ENCODE measurements at places on chromosomes 1 and 21.

- H3K4me3 ChIP-seq: no peak overlapping the region
- no peak for DNase-seq
- peaks cover 23% of the 10 kb centered on the region for H3K4me1 ChIP-seq
- H3K36me3 ChIP-seq: no peaks in the 10 kb centered on the region
- H3K27me3 ChIP-seq: no peaks in the 10 kb centered on the region
- H3K27ac ChIP-seq: peak overlapping the region; percentile 74
Observed at GRCh38 chr1:228292609-228292911, 84.7 kb downstream of the OBSCN start.

GRCh38 chr21:42724226-42724920 lies 71.0 kb downstream of the PDE9A start:
- no peak overlapping the region for H3K4me3 ChIP-seq
- H3K36me3 ChIP-seq: peaks cover 1% of the 10 kb centered on the region
- no peak for DNase-seq
- H3K27ac ChIP-seq: no peak overlapping the region
- peaks cover 69% of the 10 kb centered on the region for H3K27me3 ChIP-seq
- H3K4me1 ChIP-seq: no peaks in the 10 kb centered on the region

DNA sequence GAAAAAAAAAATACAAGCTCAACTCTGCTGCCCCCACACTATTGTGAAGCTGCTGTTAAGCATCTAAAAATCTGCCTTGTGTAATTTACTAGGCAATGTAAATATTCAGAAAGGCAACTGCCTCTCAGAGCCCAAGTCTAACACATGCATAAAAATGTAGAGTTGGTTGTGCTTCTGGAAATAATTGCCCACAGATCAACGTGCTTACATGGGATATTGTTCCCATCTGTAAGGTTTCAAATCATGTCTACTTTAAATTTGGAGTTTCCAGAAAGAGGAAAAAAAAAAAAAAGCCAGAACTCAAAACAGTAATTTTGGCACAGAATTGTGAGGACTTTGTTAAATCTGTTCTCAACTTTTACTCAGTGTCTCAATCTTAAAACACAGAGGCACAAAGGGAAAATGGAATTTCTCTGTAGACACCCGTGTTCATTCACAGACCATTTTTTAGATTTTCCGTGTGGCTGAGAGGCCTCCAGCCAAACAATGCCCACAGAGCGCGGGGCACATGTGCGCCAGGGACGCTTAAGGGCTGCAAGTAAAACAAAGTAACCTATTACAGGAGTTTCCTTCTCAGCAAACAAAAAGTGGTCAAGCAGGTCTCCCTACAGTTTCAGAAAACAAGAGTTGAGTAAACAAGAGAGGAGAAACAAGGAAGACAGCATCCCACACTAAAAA lies 115.5 kb downstream of the RERE start:
- DNase-seq: no peak
- H3K36me3 ChIP-seq: peaks cover 6% of the 10 kb centered on the region
- H3K27ac ChIP-seq: no peak overlapping the region
- H3K4me1 ChIP-seq: peaks cover 33% of the 10 kb centered on the region
- H3K4me3 ChIP-seq: peak overlapping the region; percentile 84

DNA sequence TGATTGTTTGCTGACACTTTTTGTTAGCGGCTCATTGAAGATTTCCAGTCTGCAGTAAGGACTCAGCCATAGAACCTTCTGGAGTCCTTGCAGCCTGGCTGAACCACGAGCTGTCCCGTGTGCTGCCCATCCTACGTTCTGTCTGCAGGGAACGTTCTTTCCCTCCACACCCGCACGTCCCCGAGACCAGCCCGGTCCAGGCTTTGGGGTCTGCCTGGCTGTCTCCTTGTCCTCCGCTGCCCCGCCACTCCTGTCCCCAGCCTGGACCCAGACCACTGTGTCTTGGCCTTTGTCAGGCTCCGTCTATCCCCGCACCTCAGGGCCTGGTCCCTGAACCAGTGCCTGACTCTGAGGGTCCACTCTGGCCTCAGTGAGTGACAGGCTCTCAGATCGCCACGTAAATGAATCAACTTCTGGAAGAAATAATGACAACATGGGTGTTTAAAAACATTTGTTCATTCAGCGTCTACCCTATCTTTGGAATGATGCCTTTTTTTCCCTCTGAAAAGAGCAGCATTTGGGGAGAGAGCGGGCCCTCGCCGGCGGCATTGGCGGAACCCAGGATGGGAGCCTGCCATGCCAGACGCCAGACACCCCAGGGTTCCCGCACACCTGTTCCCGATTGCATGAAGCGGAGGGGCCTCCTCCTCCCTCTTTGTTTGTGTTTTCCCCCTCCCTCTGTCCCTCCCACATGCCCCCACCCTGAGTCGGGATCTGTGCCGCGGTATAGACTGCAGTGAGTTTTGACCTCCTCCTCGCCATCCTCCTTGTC lies 43.9 kb upstream of the C1orf174 start:
- H3K4me1 ChIP-seq: no peaks in the 10 kb centered on the region
- H3K36me3 ChIP-seq: peaks cover 3% of the 10 kb centered on the region
- H3K27ac ChIP-seq: no peak overlapping the region
- no peak for DNase-seq

DNA sequence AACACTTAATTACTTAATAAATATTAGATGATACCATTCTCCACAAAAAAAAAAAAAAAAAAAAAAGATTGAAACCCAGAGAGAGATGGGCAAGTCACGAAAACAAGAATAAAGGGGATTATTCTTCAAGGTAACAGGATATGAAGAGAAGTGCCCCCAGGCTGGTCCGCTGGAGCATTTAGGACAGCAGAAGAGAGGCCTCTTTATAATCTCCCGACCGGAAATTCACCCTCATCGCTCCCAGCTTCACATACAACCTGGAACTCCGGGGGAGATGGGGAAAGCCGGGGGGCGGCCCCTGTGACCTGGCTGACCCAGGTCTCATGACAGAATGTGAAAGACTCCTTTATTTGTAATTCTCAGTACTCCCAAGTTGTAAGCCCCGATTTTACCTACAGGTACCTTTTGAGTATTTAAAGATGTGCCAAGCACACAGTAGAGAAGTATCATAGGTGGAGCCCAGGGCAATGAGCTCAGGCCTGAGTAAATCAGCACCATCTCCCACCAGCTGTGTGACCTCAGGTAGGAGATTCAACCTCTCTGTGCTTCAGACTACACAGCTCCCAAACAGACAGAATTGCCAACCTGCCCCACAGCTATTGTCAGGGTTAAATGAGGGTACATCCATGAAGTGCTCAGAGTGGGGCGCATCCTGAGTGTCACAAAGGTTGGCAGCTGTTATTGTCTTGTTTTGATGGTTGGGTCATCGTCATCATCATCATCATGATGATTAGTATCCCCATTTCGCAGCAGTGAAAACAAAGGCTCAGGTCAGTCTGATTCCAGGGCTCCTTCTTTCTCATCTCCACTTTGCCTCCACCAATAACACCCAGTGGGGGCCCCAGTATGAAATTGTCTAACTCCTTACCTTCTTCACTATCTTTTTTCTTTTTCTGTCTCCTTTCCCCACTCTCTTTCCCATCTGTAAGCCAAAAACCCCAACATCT lies 148.4 kb downstream of the PSMG1 start:
- H3K4me1 ChIP-seq: no peaks in the 10 kb centered on the region
- H3K27ac ChIP-seq: no peak overlapping the region
- H3K36me3 ChIP-seq: no peaks in the 10 kb centered on the region

- no peaks in the 10 kb centered on the region for H3K36me3 ChIP-seq
- no peak overlapping the region for H3K27ac ChIP-seq
- H3K27me3 ChIP-seq: no peaks in the 10 kb centered on the region
- no peak overlapping the region for H3K4me3 ChIP-seq
- DNase-seq: no peak
Observed at GRCh38 chr1:2375246-2375922, 16.0 kb downstream of the MORN1 start.

- no peaks in the 10 kb centered on the region for H3K36me3 ChIP-seq
- no peak overlapping the region for H3K4me3 ChIP-seq
- H3K27me3 ChIP-seq: no peaks in the 10 kb centered on the region
Observed at GRCh38 chr21:20652846-20653245, 345.4 kb upstream of the NCAM2 start.

- peaks cover 27% of the 10 kb centered on the region for H3K36me3 ChIP-seq
- no peak for DNase-seq
- peak overlapping the region; percentile 79 for H3K4me3 ChIP-seq
Observed at GRCh38 chr1:1309251-1310108, 1.1 kb downstream of the PUSL1 start.

DNA sequence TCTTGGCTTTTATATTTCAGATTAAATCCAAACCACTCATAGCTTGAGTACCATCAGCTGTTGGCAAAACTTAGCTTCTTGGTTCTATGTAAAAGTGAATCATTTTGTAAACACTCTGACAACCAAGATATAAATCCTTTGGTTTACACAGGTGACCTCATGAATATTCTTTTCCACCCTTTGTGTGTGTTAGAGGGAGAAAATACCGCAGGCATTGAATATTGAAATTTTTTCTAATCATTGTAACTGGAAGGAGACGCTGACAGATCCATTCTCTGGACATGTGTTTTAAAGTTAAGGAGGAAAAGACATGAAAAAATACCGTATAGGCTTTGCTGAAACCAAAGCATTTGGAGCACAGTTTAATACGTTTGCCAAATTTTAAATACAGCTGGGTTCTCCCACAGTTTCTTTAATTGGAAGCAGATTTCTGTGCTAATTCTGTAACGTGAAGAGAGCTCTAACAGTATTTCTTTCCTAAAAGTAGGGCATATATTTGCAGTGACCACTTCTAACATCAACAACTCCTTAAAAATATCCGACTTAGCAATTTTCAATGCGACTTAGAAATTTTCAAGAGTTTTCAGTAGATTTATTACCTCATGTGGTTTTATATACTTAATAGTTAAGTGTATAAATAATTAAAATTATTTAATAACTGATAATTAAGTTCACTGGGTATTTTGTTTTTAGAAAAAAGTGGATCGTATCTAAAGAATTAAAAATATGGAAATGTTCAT lies 388.2 kb downstream of the USP25 start:
- no peaks in the 10 kb centered on the region for H3K27me3 ChIP-seq
- no peaks in the 10 kb centered on the region for H3K4me1 ChIP-seq
- no peak overlapping the region for H3K27ac ChIP-seq
- DNase-seq: no peak
- no peaks in the 10 kb centered on the region for H3K36me3 ChIP-seq
- no peak overlapping the region for H3K4me3 ChIP-seq

DNA sequence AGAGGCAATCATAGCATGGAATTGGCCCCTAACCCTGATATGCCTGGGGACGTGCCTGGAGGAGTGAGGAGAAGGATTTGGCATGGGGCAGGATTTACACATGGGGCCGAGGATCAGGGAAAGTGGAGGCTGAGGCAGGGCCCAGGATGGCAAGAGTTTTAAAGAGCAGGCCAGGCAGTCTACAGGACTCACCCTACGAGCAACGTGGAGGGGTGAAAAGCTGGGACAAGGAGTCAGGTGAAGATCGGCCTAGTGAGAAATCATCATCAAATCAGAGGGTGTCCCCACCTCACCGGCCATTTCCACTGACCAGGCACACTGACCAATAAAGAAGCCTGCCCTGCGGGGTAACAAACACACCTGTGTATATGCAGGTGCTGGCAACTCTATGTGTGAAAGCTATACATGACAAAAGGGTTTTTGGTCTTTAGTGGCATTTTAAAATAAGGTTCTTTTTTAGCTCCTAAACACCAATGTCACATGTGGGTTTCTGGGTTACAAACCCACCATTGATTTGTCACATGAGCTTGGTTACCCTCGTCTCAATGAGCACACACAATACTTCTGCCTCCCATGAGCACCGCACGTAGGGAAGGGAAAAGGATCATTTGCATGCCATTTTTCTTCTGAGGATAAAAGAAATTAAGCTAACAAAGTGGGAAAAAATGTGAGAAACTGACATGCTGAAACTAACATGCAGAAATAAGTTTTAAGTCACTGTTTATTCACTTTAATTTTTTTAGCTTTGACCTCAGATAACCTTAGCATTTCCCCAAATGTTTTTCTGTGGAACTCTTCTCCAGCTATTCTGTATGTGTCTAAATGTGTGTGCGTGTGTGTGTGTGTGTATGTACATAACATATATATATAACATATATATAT lies 168.1 kb upstream of the EDN2 start:
- no peak overlapping the region for H3K4me3 ChIP-seq
- H3K27me3 ChIP-seq: no peaks in the 10 kb centered on the region
- no peak for DNase-seq
- peaks cover 3% of the 10 kb centered on the region for H3K36me3 ChIP-seq
- H3K27ac ChIP-seq: no peak overlapping the region

DNA sequence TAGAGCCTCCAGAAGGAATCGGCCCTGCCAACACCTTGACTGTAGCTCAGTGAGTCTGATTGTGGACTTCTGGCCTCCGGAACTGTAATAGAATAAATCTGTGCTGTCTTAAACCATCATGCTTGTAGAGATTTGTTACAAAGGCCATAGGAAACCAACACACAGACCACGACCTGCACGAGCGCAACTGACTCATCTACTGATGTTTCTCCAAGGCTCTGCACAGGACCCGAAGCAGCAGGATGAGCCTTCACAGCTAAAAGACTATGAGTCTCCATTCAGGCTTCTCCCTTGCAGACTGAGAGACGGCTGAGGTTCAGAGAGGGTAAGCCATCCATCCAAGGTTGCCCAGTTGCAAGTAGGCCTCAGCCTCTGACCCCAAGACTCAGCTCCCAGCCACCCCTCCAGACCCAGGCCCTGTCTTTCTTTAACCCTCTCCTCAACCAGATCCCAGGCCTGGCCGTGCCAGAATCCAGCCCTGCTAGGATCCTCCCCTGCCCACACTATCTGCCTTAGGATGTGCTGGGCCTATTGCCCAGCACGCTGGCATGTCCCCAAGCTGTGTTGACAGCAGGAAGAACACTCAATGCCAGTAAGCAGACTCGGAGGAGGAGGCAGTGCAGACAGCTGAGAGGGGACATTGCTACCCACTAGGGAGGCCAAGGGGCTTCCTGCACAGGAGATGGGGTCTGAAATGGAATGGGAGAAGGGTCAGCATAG lies 109.0 kb downstream of the HMGB4 start:
- H3K4me3 ChIP-seq: no peak overlapping the region
- peaks cover 42% of the 10 kb centered on the region for H3K27me3 ChIP-seq
- H3K4me1 ChIP-seq: no peaks in the 10 kb centered on the region

GRCh38 chr1:229302740-229303139 lies 31.8 kb downstream of the RAB4A start:
- H3K36me3 ChIP-seq: peaks cover 41% of the 10 kb centered on the region
- H3K4me3 ChIP-seq: no peak overlapping the region
- DNase-seq: no peak
- H3K27me3 ChIP-seq: no peaks in the 10 kb centered on the region

DNA sequence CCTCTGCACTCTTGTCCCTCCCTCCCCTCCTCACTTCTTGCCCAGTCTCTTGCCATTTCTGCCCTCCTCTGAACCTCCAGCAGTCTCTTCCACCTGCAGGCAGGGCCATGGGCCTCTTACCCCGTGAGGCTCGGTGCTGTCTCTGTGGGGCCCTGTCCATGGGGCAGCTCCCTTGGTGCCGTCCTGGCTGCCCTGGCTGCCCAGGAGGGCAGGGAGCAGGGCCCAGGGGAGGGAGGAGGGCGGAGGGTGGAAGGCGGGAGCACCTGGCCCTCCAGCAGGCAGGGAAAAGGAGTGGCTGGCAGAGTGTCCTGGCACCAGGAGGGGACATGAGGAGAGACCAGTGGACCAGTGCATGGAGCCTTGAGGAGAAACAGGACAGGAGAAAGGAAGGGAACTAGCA lies at the start of gene RORC:
RORC (minus strand) TSS at position 198 of the 400 bp plus-strand sequence; CDS start at position 160, 38 bp downstream.
- DNase-seq: no peak
- no peaks in the 10 kb centered on the region for H3K27me3 ChIP-seq
- H3K4me3 ChIP-seq: peak within 1 kb of the TSS; percentile 57
- peaks cover 8% of the 10 kb centered on the region for H3K36me3 ChIP-seq
- peaks cover 66% of the 10 kb centered on the region for H3K4me1 ChIP-seq
- H3K27ac ChIP-seq: peak within 1 kb of the TSS; percentile 83
